ENCODE measurements at places on chromosomes 12 and 14.

GRCh38 chr12:68431786-68432185 lies 99.6 kb upstream of the MDM1 start:
- no peak for DNase-seq

- no peak for DNase-seq
Measured at GRCh38 chr12:119807380-119807779, 69.7 kb downstream of the CIT start.

DNA sequence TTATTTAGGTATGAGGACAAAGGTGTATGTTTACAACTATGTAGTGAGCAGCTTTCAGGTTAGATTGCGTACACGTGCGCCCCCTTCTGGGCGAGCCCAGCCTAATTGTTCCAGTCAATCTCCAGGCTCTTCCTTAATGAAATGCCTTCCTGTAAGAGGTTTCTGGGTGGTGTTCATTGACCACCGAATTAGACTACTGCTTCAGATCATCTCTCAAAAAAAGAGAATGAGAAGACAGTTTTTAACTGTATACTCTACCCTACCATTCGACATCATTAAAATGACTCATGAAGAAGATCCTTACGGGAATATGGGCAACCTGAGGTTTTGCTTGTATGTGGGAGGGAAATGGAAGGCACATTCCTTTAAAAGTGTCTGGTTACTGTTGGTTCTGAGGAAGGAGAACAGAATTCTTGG lies 2.1 kb downstream of the LUM start:
- DNase-seq: peak; percentile 79

- no peak for DNase-seq
Measured at GRCh38 chr14:68346556-68347343, 446.1 kb downstream of the ZFP36L1 start.

DNA sequence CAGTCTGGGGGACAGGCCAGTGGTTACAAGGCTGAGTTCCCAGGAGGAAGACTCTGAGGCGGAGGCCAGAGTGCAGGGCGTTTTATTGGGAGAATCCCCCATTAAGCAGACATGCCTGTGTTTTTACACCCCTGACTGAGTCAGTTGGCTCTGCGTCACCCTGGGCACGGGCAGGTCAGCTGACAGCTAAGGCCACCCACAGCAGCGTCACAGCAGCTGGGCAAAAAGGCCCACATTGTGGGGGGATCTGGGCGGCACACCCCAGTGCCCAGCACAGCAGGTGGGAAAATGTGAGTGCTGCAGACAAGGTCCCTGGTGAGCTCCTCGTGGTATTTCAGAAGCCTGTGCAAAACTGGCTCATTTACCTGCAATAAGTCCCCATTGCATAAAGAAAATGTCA lies 184.7 kb downstream of the AACS start:
- DNase-seq: no peak

GRCh38 chr12:104551-105081 lies 38.0 kb downstream of the IQSEC3 start:
- DNase-seq: peak; percentile 29

DNA sequence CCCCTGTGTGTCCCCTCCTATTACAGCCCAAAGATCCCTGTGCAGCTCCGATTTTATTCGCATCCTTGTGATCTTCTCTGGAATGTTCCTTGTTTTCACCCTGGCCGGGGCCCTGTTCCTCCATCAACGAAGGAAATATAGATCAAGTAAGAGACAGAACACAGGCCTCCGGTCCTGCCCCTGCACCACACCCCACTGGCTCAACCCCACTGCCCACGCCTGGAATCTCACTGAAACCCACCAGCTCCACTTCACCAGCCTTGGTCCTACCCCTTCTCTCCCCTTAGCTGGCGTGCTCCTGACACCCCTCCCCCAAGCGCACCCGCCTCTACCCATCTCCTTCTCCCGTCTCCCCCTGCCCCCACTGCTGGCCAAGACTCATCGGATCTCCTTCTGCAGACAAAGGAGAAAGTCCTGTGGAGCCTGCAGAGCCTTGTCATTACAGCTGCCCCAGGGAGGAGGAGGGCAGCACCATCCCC lies 934 bp upstream of the TAPBPL start:
- DNase-seq: peak; percentile 66

DNA sequence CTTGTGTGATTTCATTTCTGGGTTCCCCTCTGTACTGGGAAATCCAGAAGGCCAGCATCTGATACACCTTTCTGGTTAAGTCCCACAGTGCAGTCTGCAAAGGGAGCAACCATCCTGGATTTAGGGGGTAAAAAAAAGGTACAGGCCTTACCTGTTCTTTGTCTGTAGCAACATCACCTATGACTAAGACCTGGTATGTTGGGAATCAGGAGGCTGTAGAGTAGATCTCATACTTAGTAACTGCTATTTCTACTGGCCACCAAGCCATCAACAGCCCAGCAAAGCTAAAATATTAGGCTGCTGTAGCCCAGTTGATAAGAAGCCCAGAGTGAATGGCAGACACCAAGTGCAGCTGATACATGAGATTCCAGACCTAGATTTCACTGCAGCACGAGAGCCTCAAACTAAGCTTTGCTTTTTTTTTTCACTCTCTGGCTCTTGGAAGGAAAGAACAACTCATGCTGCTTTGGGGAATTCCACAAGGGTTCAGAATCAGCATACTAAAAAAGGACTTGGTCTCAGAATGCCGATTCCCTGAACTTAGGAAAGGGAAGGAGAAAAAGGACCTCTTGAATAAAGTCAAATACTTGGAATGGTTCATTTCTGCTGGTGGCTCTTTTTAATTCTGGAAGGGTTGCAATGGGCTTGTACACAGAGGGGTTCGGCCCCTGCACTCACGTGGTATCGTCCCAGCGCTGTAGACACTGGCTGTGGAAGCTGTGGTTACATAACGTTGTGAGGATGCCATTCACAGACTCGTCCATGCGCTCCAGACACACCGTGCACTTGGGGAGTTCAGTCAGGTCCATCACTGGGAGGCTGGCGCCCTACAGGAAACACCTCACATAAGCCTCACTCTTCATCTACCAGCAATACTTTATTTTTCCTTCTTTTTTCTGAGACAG lies 20.5 kb downstream of the BRAP start:
- DNase-seq: no peak

DNA sequence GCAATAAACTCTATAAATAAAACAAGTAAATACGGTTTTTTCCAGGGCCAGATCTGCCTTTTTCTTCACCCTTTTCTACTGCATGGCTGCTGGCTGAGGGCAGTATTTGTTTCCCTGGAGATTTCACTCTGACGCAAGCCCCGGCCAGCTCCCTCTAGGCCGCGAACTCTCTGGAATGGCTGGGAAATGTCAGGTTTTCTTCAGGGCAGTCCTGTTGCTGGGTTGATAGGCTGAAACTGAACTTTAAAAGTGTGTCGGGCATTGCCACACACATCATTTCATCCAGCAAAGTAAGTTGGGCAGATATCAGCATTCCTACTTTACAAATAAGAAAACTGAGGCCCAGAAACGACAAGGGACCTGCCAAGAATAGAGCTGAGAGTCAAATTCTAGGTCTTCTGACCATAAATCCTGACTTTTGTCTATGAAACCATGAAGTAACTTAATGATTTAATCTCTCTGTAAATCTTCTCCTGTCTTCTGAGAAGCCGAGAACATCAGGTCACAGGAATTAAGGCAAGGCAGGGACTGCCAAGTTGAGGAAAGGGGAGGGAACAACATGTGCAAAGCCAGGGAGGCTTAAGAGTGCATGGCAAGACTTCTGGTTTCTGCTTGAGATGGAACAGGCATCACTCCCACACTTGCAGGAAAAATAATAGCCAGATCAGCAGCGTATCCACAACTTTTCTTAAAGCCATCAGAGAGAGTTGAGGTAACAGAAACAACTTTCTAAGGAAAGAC lies 205.0 kb upstream of the CCDC196 start:
- DNase-seq: no peak

DNA sequence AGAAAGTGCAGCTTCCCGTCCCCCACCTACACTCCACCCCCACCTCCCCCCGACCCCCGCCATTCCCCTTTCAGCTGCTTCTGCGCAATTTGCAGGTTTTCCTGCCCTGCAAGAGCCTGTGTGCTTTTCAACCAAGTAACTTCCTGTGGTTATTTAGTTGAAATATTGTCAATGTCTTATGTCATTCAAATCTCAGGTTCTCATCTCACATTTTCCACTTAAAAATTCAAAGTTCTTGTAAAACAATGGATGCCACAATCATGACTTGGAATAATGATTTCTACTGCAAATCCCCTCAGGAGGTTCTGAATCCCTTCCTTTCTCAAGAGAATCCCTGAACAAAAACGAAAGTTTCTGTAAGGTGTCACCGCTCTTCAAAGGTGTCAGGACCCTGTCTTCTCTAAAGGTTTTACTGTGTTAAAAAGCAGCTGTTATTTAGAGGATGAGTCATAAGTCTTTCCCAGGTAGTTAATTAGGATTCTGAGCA lies 31.6 kb downstream of the WBP11 start:
- DNase-seq: peak; percentile 44
